ENCODE measurements at places on chromosomes 16 and 17.

DNA sequence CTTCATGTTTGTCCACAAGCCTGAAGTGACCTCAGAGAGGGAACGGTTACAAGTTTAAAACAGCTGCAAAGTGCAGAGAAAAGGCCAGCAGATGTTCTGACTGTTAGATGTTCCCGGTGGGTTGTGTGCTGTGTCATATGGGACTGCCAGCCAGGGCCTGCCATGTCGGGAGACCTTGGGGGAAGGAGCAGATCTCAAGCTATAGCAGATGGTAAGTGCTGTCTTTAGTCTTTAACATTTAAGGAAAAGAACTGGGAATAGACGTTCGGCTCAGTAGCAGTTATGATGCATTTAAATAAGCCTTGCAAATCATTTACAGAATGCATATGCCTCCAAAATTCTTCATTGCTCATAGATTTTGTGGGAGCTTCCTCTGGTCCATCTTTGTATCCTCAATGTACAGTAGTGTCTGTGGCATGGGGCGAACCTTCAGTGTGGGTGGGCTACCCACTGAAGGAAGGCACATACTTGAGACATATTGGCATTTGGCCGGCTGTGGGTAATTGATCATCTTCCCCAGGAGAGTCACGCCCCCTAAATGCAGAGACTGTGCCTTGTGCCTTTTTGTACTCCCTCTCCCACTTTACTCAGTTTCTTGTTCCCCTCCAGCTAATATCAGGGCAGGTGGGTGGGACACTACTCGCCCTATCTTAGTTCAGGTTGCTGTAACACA lies 131.9 kb downstream of the NPIPB5 start:
- no peak for DNase-seq

DNA sequence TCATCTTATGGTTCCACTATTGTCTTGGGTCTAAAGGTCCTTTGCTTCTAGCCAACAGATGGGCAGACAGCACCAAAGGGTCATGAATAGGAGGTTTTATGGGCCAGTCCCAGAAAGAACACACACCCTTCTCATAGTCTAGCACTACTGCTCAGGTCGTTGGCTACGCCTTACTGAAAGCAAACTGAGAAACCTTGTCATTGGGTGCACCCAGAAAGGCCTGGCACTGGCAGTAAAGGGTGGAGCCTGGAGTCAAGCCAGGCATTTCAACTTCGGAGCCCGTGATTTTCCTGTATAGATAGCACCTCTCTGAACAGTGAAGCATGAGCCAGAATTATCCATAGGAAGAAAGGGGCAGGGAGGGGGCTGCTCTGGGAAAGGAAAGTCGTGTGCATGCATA lies 74.9 kb downstream of the VAT1L start:
- no peak for DNase-seq

GRCh38 chr16:13099822-13100221 lies 198.4 kb downstream of the SHISA9 start:
- no peak for DNase-seq

DNA sequence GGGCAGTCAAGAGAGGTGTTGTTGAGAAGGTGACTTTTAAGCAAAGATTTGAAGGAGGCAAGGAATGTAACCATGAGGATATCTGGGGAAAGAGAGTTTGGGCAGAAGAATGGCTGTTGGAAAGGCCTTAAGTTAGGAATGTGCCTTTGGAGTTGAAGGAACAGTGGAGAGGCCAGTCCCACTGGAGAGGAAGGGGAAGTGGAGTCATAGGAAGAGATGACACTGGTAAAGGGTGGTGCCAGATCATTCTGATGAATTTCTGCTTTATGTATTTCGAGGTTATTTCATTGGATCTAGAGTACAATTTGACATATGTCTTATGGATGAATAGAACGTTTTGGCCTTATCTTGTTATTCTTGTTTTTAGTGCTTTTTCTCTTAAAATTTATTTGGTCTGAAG lies 93.5 kb downstream of the WWP2 start:
- no peak for DNase-seq

- no peak for DNase-seq
Measured at GRCh38 chr16:85894266-85894665, 4.7 kb upstream of the IRF8 start.

DNA sequence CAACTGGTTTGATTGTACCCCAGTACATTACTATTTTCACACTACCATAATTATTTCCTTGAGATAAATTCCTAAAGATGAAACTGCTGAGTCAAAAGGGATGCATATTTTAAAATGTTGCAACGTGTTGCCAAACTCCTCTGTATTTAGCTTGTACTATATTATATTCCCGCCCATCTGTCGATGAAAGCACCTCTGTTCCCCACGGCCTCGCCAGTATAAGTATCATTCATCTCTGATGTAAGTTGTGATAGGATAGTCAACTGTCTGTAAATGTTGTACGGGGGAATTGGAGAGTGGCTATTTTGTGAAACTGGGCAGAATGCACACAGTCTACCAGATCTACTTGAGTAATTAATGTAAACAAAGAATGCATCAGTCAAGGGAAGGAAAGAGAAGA lies 47.7 kb upstream of the TNRC6A start:
- no peak for DNase-seq

DNA sequence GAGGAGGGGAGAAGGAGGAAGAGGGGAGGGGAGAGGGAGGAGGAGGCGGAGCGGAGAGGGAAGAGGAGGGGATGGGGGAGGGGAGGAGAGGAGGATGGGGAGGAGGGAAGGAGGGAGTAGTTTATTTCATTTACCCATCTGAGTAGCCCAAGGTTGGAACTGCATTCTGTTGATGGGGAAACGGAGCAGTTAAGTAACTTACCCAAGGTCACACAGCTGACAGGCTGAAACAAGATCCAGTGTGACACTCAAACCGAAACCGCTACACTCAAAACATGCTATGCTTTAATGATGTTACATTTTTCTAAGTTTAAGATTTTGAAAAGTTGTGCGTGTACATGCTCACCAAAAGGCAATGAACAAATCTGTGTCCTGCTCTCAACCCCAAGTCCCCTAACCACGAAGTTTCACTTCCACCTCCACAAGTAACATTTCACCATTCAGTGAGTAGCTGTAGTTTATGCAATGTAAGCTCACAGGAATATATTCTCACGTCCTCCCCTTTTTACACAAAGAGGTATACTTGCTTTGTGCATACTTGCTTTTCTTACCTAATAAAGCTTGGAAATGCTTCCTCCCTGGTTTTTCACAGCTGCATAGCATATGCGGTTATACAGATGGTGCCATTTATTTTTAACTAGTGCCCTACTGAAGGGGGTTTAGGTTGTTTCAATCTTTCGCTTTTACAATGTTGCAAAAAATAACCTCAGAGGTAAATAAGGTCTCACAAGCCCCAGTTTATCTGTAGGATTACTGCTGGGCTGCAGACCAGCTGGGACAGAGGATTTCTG lies 275.3 kb downstream of the PARN start:
- no peak for DNase-seq

- DNase-seq: no peak
Measured at GRCh38 chr17:81518785-81519283, 6.2 kb upstream of the ACTG1 start.

Data from activated CD4-positive, alpha-beta T cell treated with anti-CD3 and anti-CD28 coated beads, Interleukin-2, amount 50 U/mL, for 1 hour (primary cell).